HT1080 (cell line): ENCODE measurements at places on chromosomes 7 and 10.

DNA sequence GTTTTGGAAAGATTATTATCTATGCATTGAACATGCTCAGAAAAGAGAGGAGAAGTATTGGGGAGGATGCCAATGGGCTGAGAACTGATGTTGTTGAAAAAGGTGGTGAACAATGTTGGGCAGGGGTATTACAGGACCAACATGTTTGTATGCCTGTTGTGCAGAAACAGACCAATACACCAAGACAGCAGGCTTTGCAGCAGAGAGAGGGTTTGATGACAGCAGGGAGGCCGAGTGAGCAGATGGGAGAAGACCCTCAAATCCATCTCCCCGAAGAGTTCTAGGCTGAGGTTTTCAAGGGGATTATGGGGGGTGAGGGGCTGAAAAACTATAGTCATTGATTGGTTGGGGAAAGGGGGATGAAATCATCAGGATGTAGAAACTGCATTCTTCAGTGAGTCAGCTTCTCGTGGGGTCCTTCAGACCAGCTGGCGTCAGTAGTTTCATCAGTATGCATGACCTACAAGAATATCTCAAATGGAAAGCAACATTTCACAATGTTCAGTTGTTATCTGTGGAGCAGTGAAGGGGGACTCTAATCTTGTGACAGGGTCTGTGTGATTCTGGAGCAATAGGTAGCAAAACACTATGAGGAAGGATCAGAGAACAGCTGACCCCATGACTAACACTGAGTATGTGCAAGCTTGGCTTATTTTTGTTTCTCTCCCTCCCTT is 167.8 kb downstream of the BAMBI start:
- DNase-seq = peak; percentile 65

DNA sequence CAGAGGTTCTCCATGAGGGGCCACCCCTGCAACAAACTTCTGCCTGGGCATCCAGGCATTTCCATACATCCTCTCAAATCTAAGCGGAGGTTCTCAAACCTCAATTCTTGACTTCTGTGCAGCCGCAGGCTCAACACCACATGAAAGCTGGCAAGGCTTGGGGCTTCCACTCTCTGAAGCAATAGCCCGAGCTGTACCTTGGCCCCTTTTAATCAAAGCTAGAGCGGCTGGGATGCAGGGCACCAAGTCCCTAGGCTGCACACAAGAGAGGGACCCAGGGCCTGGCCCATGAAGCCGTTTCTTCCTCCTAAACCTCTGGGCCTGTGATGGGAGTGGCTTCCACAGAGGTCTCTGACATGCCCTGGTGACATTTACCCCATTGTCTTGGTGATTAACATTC is 43.8 kb downstream of the CDHR3 start:
- DNase-seq = no peak

DNA sequence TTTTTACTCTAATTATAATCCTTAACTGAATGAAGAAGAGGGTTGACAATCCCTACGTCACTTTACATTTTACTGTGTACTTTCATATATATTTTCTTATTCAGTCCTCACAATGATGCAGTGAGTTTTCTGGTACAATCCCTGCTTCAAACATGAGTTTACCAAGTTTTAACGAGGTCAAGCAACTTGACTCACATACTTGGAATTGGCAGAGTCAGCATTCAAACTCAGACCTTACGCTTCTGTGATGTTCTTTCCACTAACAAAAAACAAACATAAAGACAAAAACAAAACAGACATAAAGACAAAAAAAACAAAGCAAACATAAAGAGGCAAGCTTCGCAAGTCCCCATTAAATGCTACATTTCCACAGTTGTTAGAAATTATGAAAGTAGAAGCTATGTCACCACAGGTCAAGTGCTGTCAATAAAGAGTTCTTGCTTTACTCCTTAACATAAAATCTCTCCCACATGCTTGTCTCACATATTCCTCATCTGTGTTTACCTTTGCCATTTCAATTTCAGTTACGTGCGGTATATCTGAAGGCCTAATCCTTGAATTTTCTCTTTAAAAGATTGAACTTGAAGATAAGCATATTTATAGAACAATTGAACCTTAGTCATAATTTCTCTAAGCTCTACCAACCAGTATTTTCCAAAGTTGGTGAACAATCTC is 217.3 kb downstream of the CELF2 start:
- no peak for DNase-seq

- DNase-seq = no peak
These were observed 348.6 kb downstream of the ANKRD7 start for GRCh38 chr7:118573085-118573484.

GRCh38 chr10:14123139-14123538 is 207.6 kb downstream of the FRMD4A start:
- DNase-seq = no peak

GRCh38 chr10:51386248-51386885 is 312.1 kb downstream of the PRKG1 start:
- DNase-seq = no peak

- no peak for DNase-seq
These were observed 502 bp downstream of the ZNF3 start for GRCh38 chr7:100080907-100081534.

GRCh38 chr7:158863611-158864506 is 7.5 kb downstream of the DYNC2I1 start:
- DNase-seq = peak; percentile 42

GRCh38 chr10:93999401-93999851 is 5.7 kb downstream of the PLCE1 start:
- peak; percentile 66 for DNase-seq

DNA sequence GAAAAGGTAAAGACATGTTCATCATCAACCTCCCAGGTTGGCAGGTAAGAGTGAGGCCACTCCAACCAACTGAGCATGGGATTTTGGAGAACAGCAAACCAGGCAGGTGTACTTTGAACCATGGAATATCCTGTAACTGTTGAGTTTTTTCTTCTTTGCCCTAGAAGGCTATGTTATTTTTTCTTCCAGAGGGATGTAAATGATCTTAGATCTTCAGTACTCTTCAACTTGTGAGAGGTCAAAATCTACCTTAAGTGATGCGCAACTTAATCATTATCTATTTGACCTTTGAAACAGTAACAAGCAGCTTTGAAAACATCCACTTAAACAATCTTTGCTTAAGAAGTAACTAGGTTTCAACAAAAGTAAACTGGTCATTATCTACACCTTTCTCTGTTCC is at the start of gene CUBN:
TSS of gene CUBN (minus strand) at position 71 of the 400 bp plus-strand sequence. CDS start at position 25, 46 bp downstream.
- no peak for DNase-seq

GRCh38 chr7:43443381-43443780 is 139.5 kb upstream of the STK17A start:
- no peak for DNase-seq

DNA sequence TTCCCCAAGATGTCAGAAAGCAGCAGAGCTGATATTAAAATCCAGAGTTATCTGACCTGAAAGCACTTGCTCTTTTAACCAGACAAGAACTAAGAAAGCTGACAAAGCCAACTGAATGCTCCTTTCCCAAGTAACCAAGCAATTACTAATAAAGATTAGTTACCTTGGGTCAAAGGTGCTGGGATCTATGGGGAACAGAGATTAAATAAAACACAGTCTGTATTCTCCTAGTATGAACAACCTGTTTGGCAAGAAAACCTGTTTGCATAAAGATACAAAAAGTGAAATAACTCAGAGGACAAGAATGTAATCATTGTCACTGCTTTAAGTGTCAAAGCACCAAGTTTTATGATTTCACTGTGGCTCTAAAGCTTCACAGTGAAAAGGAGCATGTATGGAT is 35.7 kb downstream of the ITPRID1 start:
- DNase-seq = no peak

DNA sequence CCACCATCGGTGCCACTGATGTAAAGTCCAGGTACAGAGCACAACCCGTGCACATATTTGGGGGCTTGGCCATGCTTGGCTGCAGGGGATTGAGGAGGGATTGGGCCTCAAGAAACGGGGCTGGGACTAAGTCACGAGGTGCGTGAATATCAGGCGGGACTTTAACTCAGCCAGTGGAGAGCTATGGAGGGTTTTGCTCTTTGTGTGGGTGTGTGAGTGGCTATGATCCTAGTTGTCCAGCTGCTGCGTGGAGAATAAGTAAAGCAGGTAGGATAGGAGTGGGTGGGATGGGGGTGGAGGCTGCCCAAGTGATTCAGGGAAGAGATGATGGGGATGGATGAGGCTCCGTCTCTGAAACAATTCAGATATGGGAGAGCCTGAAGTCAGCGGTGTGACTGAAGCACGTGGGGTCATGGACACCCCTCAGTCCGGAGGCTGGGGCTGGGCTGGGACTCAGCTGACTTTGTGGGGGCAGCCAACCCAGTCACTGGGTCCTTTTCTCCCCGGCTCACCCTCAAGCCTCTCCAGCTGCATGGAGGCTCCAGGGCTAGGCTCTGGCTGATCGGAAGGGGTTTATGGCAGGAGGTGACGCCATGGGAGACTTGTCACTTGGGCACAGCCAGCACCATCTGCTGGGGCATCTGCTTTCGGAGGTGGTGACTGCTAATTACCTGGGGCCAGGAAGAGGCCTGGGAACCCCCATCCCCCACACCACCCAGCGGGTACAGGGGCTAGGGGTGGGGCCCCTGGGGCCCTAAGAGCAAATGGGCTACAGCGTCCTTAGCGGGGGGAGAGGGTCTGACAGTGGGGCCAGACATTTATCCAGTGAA is 1.7 kb upstream of the LFNG start:
- no peak for DNase-seq

- no peak for DNase-seq
These were observed 3.2 kb downstream of the HPSE2 start for GRCh38 chr10:99232360-99232999.

DNA sequence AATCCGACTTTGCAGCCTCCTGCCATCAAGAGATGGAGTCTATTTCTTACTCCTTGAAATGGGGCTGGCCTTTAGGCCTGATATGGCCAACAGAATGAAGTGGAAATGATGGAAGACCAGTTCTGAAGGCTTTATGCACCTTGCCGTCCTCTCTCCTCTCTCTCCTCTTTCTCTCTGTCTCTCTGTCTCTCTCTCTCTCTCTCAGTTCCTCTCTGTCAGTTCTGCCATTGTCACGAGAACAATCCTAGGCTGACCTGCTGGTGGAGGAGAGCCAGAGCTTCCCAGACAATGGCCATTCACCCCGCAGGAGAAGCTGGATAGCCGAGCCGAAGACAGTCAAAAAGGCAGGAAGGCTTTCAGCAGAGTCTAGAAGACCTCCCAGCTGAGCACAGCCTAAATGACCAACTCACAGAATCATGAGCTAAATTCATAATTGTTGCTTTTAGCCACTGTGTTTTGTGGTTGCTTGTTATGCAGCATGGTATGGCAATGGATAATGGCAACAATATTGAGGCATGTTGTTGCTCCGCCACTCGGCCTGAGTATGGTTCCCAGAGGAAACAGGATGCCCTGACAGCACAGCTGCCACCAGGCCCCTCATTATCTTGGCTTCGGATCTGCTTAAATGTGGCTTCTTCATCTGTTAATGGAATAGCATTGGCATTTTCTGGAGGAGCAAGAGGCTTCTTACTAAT is 35.5 kb downstream of the FRMPD2 start:
- DNase-seq = no peak

- DNase-seq = no peak
These were observed 21.8 kb downstream of the MAP3K8 start for GRCh38 chr10:30455816-30456215.

GRCh38 chr7:68573271-68574005 is 1024.8 kb upstream of the AUTS2 start:
- DNase-seq = no peak

GRCh38 chr7:140810830-140811556 is 113.7 kb downstream of the BRAF start:
- DNase-seq = peak; percentile 69

GRCh38 chr7:8382004-8382730 is 51.2 kb upstream of the NXPH1 start:
- DNase-seq = no peak

- no peak for DNase-seq
These were observed 84.0 kb upstream of the ELMO1 start for GRCh38 chr7:37532636-37533035.

DNA sequence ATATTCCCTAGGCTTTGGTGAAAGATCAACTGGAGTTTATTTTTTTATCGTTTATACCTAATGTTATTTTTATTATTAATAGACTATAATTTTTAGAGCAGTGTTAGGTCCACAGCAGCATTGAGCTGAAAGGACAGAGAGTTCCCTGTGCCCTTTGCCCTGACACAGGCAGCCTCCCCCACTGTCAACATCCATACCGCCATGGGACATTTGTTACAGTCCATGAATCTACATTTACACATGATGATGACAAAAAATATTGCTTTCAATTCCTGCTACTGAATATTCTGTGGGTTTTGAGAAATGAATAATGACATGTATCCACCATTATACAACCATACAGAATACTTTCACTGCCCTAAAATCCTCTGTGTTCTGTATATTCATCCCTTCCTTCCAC is 1297.5 kb upstream of the SORCS1 start:
- DNase-seq = no peak

DNA sequence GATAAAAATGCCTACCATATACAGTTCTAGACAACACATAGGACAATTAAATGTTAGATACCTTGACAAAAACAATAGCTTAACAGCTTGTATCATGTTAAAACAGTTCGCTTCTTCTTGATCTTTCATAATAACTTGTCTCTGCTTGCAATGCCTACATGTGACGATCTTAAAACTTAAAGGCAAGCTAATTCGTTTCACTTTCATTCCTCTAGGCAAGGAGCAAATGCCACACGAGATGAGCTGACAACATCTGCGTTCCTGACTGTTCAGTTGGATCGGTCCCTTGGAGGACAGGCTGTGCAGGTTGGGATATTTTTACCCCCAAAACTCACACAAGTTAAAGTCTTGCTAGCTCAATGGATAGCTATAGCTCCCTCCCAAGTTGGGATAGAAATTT is 51.6 kb upstream of the ARL4A start:
- no peak for DNase-seq

GRCh38 chr10:31723106-31723750 is 205.4 kb downstream of the ARHGAP12 start:
- peak; percentile 37 for DNase-seq

- no peak for DNase-seq
These were observed 471 bp upstream of the TOMM7 start for GRCh38 chr7:22823142-22823497.

GRCh38 chr10:72337039-72337629 is 17.6 kb downstream of the DNAJB12 start:
- peak; percentile 62 for DNase-seq

DNA sequence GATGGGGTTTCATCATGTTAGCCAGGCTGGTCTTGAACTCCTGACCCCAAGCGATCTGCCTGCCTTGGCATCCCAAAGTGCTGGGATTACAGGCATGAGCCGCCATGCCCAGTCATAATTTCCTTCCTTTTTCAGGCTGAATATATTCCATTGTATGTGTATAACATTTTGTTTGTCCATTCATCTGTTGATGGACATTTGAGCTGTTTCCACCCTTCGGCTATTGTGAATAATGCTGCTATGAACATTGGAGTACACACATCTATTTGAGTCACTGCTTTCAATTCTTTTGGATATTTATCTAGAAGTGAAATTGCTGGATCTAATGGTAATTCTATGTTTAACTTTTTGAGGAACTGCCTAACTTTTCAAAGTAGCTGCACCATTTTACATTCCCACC is 34.6 kb downstream of the TLX1 start:
- DNase-seq = no peak
